ENCODE measurements at places on chromosomes 7 and 10. TPM values are rescaled to one million over a fixed set of nuclear protein-coding genes. Genes with fewer than 3 reads are reported as not detected.

AKR1C2 gene
- total RNA-seq = 4.2 TPM

SEMA3D gene
- total RNA-seq = 25.1 TPM

OGDHL gene
- total RNA-seq = 0.52 TPM

GJC3 gene
- total RNA-seq = 1.0 TPM

IFIT5 gene
- 9.9 TPM for total RNA-seq

LFNG gene
- 23.0 TPM for total RNA-seq

APBB1IP gene
- total RNA-seq = 4.2 TPM

PHF14 gene
- 50.1 TPM for total RNA-seq

TRIM56 gene
- total RNA-seq = 6.3 TPM

AKR1D1 gene
- total RNA-seq = not detected

CDH23 gene
- total RNA-seq = 3.7 TPM

CNNM1 gene
- total RNA-seq = not detected

KAZALD1 gene
- total RNA-seq = 23.5 TPM

GNA12 gene
- 9.9 TPM for total RNA-seq

RNLS gene
- 4.7 TPM for total RNA-seq

FAM25A gene
- total RNA-seq = not detected

TRA2A gene
- total RNA-seq = 33.9 TPM

CLDN15 gene
- 2.1 TPM for total RNA-seq

OR2A7 gene
- not detected for total RNA-seq

CCL24 gene
- not detected for total RNA-seq

OR6B1 gene
- total RNA-seq = not detected

GPRIN2 gene
- total RNA-seq = 0.52 TPM

GBX1 gene
- not detected for total RNA-seq

COMMD3 gene
- 71.5 TPM for total RNA-seq
